ENCODE measurements at places on chromosomes 12 and 14. TPM values are rescaled to one million over a fixed set of nuclear protein-coding genes. Genes with fewer than 3 reads are reported as not detected.

- peak; percentile 32 for DNase-seq
Measured at GRCh38 chr12:12714276-12715021, 2.7 kb upstream of the CDKN1B start.

DNA sequence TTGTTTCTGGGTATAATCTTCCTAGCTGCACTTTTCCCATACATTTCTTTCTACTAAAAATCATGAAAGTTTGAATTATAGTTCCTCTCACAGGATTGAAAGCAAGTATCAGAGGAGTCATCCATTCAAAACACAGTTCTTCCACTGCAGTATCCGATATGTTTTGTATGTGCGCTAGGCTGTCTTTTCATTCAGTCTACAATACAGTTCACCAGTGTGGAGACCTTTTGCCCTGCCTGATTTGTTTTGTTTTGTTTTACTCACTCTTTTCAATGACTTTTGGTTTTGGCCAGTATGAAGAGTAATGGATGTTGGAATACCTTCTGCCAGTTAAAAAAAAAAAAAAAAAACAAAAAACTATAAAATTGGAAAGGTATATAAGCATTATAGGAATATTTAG, 91.4 kb downstream of the FGD4 start:
- no peak for DNase-seq

DNA sequence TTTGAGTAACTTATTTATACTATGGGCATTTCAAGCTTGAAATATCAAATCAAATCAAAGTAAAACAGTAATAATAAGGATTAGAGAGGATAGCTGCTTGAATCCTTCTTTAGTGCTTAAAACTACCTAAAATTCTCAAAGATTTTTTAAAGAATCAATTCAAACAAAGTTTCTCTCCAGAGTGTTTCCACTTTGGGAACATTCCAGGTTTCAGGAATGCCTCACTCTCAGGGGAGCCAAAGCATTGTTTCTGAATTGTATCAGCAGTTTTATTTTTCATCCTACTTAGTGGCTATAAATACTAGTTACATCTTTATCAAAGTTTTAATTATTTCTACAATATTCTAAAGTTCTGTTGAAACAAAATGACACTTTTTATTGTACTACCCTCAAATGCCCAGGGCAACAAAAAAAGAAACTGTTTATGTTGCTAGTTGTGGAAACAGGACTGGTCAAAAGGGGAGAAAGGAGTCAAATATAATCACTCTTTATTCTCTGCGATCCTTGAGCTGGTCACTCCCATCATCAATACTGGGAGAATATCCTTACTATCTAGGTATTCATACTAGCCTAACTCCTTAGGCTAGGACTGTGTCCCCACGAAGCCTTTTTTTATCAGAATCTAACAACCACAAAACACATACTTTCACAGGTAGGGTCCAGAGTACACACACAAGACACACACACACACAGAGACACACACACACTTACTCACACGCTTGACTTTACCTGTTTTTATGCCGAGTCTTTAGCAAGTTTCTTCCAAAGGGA, 598 bp downstream of the RASSF9 start:
- no peak for DNase-seq

GRCh38 chr14:103684871-103685270, 30.4 kb downstream of the XRCC3 start:
- no peak for DNase-seq

- no peak for DNase-seq
Measured at GRCh38 chr12:108782971-108783370, 51.7 kb upstream of the CORO1C start.

DNA sequence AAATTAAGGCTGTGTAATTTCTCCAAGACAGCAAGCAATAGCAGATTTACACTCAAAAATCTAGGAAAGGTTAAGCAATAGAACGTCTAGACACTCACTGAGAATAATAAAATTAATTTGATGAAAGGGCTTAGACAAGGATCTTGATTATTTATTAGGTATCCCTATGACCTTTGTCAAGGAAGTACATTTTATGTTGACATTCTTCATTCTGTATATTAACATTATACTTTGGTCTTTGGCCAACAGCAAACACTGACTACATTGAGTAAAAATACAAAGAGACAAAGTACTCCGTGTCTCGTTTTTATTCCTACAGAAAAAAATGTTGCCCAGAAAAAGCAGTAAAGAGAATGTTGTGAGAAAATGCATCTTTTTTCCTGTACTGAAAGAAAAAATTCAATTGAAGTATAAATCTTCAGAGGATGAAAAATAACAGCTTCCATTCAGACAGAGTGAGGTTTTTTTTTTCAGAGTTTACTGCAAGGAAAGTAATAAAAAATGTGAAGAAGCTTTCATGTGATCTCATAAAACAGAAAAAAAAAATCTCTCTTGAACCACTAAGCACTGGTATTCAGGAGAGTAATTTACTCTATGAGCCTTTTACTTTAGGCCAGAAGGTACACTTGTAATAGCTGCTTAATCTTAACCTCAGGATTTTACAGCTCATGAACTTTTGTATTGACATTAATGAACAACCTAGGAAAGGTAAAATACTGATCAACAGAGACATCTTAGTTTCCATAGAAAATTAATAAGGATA, 605.0 kb downstream of the FSCB start:
- no peak for DNase-seq

- DNase-seq = no peak
Measured at GRCh38 chr12:31845613-31846322, 113.4 kb upstream of the RESF1 start.

- no peak for DNase-seq
Measured at GRCh38 chr12:111488271-111488670, 82.5 kb downstream of the SH2B3 start.

GRCh38 chr14:36931791-36932190, 240.6 kb downstream of the SLC25A21 start:
- DNase-seq = no peak

DNA sequence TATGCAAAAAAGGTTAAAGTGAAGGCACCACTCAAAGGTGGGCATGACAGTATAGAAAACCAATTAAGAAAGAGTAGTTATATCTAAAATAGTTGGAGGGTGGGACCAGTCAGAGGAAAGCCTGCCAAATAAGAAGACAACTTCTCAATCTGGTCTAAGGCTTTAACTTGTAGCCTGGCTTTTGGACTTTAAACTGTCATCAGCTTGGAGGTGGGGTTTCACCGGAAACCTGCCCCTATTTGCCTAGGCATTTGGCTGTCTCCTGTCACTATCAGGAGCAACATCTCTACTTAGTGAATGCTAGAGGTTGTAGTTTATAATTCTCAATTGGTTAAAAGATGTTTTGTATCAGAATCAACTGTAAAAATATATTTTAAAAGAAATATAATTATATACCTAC, 107.3 kb downstream of the SLCO1B3 start:
- no peak for DNase-seq

DNA sequence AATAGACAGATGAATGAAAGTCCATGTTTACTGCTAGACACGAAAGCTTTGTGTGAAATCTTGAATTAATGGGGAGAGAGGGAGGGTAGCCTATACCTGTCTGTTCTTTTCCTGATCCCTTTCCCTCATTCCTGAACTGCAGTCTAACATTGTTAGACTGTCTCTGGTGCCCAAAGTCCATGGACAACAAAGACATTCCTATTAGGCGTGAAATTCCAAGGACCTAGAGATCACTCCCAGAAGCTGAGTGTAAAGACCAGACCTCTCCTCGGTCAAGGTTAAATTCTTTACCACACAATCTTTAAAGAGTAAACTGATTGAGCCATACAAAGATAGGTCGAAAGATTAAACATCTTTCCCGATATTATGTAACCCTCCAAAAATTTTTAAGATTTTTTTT, 270.7 kb upstream of the GARIN2 start:
- DNase-seq = no peak

GRCh38 chr14:105193916-105194782, 13.0 kb upstream of the NUDT14 start:
- no peak for DNase-seq

KLRK1 gene
- 1.0 TPM for polyA plus RNA-seq

GZMH gene
- polyA plus RNA-seq = 0.41 TPM

HOTAIR gene
- polyA plus RNA-seq = not detected

SRRM4 gene
- polyA plus RNA-seq = 0.48 TPM

AMN gene
- polyA plus RNA-seq = 0.63 TPM

TBC1D30 gene
- polyA plus RNA-seq = 11.1 TPM

RASSF9 gene
- polyA plus RNA-seq = 11.8 TPM

TAS2R50 gene
- polyA plus RNA-seq = 0.26 TPM

SLC25A21 gene
- 2.7 TPM for polyA plus RNA-seq

DPY19L2 gene
- polyA plus RNA-seq = 27.4 TPM

IKBIP gene
- 30.0 TPM for polyA plus RNA-seq

TMEM132C gene
- polyA plus RNA-seq = 33.7 TPM

SCNN1A gene
- polyA plus RNA-seq = 2.9 TPM
